Fibroblast of skin of back (primary cell): ENCODE measurements at places on chromosomes 12 and 14.

- DNase-seq = no peak
These were observed 1094.4 kb downstream of the BCL11B start for GRCh38 chr14:98177551-98177950.

DNA sequence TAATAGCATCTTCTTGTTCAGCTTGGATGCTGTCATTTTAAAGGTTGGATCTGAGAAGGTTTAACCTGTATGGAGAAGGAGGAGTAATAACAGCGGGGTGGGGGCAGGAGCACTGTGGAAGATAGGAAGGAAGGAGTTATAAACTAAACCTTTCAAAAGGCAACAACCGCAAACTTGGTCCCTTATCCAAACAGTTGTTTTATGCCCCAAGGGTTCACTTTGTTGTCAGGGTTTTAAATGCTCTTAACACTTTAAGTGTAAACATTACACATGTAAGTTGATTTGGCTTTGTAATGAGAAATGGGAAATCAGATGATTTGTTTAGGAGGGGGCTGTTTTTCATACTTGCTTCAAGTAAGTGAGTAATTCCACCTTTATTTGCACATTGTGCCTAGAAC is 3.0 kb downstream of the NPAS3 start:
- no peak for DNase-seq

GRCh38 chr12:105336411-105336810 is 5.9 kb downstream of the C12orf75 start:
- no peak for DNase-seq

- DNase-seq = peak; percentile 53
These were observed 35.3 kb downstream of the NUBPL start for GRCh38 chr14:31596342-31597095.

DNA sequence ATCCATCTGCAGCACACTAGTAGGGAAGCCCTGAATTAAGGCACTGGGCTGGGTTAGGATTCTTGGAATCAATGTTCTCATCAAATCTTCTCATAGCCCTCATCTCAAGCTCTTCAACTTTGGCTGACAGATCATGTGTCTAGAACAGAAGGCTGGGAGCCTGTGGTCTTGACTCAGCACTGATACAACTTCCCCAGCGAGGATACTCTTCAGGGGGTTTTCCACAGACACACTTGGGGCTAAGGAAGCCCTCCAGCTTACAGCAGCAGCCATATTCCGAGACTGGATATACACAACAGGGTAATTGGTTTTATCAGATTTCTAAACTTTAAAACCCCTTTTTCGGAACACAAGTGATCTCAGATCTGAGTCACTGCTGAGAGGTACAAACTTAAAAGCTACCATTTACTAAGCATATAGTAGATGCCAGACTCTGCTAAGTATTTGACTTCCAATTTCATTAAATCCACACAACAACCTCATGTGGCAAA is 3.5 kb downstream of the FMNL3 start:
- DNase-seq = peak; percentile 86

- no peak for DNase-seq
These were observed 19.8 kb downstream of the LEMD3 start for GRCh38 chr12:65189028-65189718.

- peak; percentile 56 for DNase-seq
These were observed 26.4 kb upstream of the GPR132 start for GRCh38 chr14:105091517-105092170.

- DNase-seq = no peak
These were observed 49.3 kb downstream of the RAB35 start for GRCh38 chr12:120067084-120067869.

- DNase-seq = peak; percentile 29
These were observed 938 bp upstream of the SLC25A29 start for GRCh38 chr14:100306998-100307765.

GRCh38 chr14:61047021-61047420 is 66.0 kb downstream of the SLC38A6 start:
- DNase-seq = no peak

DNA sequence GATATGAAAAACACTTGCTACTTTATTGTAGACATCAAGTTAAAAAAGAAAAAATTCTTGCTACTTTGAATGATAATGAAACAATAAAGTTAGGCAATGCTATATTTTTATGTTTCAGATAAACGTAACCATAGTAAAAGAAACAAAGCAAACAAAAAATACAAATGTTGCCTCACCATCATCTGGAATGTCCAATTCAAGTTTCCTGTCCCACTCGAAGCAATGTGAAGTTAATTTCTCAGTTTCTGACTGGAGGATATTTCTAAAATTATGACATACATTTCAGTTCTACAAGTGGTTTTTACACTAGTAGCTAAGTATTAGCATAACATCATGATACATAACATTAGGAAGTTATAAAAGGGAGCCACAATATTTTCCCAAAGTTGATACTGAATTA is 20.9 kb downstream of the DLGAP5 start:
- DNase-seq = no peak

GRCh38 chr12:52277486-52278245 is 3.2 kb downstream of the KRT86 start:
- DNase-seq = no peak

DNA sequence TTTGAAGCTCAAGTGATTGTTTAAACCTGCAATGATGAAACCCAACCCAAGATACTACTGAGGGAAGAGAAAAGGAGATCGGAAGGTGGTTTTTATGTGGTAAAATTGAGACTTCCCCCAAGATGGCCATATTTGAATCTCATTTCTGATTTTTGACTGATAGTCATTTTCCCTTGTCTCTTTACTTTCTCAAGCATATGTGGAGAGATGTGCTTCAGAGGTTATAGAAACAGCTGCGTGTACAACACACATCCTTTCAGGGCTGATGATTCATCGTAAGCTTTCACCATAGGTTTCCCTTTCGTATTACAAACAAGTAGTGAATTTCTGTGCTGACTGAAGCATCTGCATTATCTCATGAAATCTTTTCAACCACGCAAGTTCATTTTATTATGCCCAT is 276.2 kb downstream of the EMP1 start:
- DNase-seq = peak; percentile 64

GRCh38 chr12:58184212-58184611 is 242.8 kb downstream of the ATP23 start:
- no peak for DNase-seq

DNA sequence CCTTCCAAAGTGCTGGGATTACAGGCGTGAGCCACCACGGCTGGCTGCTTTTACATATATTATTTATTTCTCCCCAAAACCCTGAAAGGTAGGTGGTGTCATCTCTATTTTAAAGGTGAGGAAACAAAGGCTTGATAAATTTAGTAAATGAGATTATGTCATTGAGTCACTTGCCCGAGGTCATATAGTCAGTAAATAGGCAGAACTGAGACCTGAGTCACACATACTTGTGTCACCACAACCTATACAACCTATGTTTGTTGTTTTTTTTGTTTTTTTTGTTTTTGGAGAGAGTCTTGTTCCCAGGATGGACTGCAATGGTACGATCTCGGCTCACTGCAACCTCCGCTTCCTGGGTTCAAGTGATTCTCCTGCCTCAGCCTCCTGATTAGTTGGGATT is 12.8 kb downstream of the TSFM start:
- peak; percentile 32 for DNase-seq

DNA sequence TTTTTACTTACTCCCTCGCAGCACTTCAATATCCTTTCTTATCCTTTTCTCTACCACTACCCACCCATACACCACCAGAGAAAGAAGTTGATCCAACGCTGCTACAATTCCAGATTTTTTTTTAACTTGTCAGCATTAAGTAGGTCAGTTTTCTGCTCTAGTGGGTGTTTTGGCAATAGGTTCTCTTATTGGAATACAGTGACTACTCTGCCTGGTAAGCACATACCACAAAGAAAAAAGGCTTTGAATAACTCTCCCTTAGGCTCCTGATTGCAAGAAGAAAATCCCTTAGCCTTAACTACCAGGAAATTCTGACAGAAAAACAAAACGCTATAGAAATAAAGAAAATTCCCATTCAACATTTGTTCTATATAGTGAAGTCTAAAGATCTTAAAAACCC is 72.0 kb downstream of the NUMB start:
- no peak for DNase-seq

- DNase-seq = no peak
These were observed 49.0 kb upstream of the CPNE8 start for GRCh38 chr12:38954238-38954873.

- DNase-seq = peak; percentile 72
These were observed 20.9 kb downstream of the PDE6H start for GRCh38 chr12:14993537-14994266.

DNA sequence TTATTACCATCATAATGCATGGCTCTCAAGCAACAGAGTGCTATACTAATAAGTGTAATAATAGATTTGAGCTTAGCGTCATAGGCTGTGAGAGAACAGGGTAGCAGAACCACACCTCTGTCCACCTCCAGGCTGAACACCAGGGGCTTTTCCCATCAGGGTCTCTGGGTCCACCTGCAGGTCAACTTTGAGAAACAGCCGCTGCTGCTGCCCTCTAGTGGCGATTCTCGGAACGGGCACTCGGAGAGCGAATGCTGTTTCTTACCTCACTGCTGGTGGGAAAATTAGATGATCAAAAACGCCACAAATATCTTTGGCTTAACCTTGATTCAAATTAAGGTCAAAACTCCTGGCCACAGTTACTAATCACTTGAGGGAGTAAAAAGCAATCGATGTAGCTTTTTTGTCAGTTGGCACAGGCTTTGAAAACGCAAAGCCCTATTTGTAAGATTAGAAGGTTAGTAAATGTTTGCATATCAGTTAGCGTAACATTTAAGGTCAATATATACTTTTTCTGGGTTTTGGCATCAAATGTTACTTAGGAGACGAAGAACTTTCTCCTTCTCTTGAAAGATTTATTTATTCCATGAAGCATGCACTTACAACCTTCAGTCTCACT is 127.9 kb upstream of the TMEM132D start:
- DNase-seq = peak; percentile 40

- DNase-seq = no peak
These were observed 4.0 kb upstream of the ARF3 start for GRCh38 chr12:48961331-48961730.

DNA sequence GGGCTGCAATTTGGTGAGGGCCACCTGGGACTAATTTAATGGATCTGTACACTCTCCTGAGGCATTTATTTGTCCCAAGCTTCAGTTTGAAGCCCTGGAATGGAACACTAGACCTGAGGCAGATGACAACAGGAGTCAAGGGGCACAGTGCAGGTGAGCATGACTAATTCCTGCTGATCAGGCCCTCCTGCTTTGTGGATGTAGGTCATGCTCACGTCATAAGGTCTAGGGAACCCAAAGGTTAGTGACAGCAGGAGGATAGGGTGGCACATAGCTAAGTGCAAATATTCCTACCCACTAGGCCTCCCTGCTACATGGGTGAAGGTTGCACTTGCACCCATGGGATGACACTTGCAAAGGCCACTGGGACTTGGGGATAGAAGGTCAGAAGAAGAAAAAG is 30.8 kb downstream of the SDR9C7 start:
- DNase-seq = no peak

DNA sequence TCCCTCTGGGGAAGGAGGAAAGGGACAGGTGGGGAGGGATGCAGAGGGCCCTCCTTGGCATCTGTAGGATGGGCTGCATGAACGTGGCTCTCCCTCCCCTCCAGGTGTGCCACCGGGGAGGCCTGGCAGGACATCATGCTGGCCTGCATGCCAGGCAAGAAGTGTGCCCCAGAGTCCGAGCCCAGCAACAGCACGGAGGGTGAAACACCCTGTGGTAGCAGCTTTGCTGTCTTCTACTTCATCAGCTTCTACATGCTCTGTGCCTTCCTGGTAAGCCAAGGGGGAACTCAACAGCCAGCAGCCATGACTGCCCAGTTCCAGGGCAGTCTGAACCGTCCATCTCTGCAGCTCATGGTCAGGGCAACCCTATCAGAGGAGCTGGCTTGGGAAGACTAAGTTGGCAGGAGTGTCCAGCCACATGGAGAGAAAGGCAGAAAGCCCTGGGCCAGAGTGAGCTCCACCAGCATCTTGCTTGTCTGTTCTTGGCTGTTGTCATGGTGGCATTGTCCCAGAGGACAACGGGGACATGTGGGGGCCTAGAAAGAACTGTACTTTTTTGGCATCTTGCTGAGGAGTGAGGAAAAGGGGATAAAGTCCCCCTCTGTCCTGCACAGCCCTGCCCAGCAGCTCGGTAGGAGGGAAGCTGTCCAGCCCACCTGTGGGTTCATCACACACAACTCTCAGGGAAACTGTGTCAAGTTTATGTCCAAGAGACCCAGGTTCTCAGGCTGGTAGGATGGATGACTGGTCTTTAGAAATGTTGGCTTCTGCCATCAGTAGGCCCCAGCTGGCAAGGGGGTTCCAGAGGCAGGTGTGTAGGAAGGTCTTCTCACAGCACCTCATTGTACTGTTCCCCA is 129.8 kb upstream of the FKBP4 start:
- no peak for DNase-seq

DNA sequence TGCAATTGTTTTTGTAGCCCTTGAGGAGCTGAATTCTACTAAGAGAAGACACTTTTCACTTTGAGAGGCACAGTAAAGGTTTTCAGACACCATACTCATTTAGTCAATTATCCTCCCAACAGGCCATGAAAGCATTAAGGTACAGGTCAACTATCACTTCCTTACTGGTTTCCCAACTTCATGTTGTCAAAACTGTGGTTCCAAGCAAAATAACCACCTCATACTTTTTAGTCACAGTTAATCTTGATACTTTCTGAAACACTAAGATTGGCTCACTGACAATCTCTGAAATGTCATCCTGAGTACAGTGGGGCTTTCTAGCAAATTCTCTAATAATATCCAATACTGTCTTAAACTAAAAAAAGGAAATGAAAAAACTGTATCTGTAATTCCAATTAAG is 71.7 kb downstream of the SLC2A13 start:
- DNase-seq = no peak

DNA sequence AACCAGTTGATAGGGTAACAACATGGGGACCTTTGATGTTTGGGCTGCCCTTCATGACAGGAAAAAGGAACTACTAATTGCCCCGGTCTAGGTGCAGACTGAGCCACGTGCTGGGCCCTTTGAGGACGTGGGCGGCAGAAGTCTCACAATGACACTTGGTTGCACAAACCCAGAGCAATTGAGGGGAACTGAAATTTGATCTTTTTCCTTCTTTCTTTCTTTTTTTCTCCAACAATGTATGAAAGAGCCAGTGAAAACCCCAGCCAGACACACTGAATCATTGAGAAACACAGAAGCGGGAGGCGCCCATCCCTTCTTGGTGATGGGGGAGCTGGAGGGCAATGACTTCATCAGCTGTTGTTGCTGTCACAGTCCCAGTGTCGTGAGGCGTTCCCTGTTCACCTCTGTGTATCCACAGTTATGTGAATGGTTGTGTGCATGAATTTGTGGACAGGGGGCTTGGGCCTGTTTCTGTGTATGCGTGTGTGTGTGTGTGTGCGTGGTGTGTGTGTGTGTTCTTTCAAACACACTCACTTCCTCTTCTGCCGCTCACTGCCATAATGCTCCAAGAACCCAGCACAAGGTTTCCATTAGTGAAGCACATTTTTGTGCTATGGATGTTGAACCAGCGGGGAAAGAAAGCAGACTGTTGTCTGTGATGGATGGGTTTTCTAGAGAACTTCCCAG is 137.5 kb upstream of the CCND2 start:
- peak; percentile 60 for DNase-seq

- peak; percentile 87 for DNase-seq
These were observed 4.6 kb upstream of the SAMD4A start for GRCh38 chr14:54562334-54562733.

- no peak for DNase-seq
These were observed 93.1 kb upstream of the PKP2 start for GRCh38 chr12:32989705-32990104.
